ENCODE measurements at places on chromosomes 6 and 20.

DNA sequence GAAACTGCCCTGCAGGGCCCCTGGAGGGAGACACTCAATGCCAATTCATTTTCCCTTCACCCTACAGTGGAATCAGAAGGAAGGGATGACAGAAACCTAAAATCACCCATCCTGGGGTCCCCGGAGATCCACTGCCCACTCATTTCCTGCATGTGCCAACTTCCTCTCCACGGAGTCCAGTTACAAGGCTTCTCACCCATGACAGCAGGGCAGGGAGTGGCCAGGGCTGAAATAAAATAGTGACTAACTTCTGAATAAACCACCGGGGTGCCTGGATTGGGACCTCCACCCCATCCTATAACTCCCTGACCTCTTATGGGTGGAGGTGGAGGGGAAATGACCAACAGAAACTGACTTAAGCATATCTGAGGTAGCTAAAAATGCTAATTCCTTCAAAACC is 362.3 kb downstream of the MAFB start:
- DNase-seq, result no peak

DNA sequence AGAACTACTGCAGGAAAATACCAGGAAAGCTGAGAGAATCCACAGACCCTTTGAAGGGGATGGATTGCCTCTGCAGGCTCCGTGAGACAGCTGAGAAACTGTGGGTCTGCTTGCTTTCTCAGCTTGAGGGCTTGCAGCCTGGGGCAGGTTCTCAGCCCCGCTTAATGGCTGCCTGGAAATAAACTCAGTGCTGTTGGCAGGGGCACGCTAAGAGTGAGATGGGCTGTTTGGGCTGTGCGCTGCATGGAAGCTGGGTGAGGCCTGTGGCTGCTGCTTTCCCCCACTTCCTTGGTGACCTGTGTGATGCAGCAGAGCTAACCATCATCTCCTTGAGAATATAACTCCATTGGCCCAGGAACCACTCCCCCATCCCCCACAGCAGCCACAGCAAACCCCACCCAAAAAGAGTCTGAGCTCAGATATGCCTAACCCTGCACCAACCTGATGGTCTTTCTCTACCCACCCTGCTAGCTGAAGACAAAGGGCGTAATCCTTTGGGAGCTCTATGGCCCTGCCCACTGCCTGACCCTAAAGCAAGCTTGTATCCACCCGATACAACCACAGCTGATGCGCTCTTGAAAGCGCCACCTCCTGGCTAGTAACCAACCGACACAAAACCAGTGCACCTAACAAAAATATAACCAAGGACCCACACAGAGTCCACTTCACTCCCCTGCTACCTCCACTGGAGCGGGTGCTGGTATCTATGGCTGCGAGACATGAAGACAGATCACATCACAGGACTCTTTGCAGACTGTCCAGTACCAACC is 800.6 kb upstream of the MAP3K7 start:
- no peak for DNase-seq

GRCh38 chr6:43976706-43977403 is 150.4 kb downstream of the MRPL14 start:
- no peak for DNase-seq

DNA sequence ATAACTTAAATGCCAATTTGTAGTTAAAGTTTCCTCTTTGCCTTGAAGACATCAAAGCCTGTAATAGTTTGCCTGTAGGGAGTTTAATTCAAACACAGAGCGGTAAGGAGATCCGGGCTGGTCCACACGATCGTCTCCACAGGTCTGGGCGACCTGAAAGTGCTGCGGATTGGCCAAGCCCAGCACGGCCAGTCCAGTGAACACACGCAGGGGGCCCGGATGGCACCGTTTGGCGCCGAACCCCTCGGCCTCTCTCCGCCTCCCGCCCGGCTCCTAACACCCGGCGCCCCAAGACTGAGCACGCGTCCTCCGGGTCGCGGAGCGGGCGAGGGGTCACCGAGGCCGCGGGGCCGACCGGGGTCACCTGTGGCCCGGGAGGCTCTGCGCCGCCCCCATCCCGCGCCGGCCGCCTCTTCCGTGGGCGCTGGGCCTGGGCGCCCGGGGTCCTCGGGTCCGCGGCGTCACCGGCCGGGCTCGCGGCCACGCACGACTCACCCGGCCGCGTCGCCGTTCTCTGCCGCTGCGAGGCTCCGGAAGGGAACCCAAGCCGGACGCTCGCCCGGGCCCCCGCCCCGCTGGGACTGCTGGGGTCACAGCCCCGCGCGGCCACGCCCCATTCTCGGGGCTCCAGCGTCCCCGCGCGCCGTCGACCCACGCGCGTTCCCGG is 481 bp downstream of the SERPINB6 start:
- peak; percentile 58 for DNase-seq

- no peak for DNase-seq
Measured at GRCh38 chr20:14401479-14402138, 64.2 kb upstream of the FLRT3 start.

DNA sequence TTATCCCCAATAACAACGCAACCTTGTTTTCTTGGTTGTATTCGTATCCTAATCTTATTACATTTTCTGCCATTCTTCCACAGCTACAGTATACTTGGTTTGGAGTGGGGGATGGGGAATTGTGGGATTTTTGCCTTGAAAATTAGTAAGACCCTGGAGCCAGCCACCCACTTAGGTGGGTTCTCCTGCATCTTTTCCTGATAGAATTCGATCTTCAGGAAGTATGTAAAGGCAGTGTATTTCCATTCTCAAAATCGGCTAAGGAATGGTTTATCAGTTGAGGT is 1.1 kb downstream of the ITCH start:
- DNase-seq, result no peak

DNA sequence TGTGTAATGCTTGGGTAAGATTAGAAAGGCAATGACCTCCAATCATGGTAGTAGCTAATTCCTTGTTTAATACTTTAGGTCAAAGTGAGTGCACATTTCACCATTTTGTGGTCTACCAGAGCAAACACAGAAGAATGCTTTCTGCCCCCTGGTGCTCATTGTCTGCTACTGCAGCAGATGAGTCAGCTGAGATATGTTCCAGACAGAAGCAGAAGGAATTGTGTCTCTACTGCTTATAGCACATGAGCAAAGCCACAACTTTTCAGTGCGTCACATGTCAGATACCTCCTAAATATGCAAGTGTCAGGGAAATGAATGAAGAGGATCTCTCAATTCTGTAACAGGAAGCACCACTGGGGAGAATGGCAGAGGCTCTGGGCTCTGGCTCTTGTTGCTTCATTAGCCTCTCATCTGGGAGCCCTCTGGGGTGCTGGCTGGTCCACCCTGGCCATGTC is 308.9 kb downstream of the ALDH8A1 start:
- peak; percentile 75 for DNase-seq

- no peak for DNase-seq
Measured at GRCh38 chr6:29608131-29608530, 23.2 kb downstream of the OR2H2 start.

GRCh38 chr6:16842676-16843075 is 81.4 kb upstream of the ATXN1 start:
- no peak for DNase-seq

- no peak for DNase-seq
Measured at GRCh38 chr6:123393331-123393730, 243.4 kb downstream of the TRDN start.

All from Calu3 (cell line).